ENCODE measurements at places on chromosomes 11 and 22.
A peak's percentile ranks its signal among the peaks of the same experiment; 100 is the strongest.

GRCh38 chr11:10655943-10656576, 37.5 kb downstream of the IRAG1 start:
- DNase-seq, result no peak

- DNase-seq, result no peak
Measured at GRCh38 chr11:31821766-31822165, 10.6 kb upstream of the PAX6 start.

GRCh38 chr11:75508051-75508561, 17.6 kb downstream of the GDPD5 start:
- DNase-seq, result no peak

DNA sequence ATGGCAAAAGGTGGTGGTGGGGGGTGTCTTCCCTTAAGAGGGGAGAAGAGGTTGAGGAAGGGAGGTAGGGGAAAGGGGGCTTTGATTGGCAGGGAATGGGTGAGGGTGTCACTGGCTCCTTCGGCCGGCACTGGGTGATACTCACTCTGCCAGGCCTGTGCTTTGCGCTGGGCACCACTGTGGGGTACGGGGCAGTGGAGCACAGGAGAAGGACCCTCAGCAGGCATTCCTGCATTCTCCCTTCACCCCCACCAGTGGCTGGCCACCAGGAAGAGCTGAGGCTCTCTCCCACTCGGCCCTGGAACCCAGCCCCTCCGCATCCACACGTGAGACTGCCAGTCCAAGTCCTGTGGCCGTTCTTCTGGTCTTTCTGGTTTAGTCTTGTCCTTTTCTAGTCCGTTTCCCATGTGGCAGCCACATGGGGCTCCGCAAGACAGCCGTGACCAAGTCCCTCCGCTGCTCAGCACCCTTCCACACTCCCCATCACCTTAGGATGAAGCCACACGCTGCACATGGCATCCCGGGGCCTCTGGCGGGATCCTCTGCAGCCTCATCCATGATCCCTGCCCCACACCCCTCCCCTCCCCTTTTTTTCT, 8.0 kb downstream of the CAPN5 start:
- no peak for DNase-seq

GRCh38 chr11:235997-236773, at the start of gene SIRT3:
Gene SIRT3, minus strand, starts transcription at chr11:236342. Its CDS starts 14 bp downstream, at chr11:236328.
- DNase-seq, result peak; percentile 35
